SK-N-SH treated with all-trans-retinoic acid at 6 μM for 48 hours (cell line): ENCODE measurements at places on chromosomes 1 and 21.
A peak's percentile ranks its signal among the peaks of the same experiment; 100 is the strongest.

DNA sequence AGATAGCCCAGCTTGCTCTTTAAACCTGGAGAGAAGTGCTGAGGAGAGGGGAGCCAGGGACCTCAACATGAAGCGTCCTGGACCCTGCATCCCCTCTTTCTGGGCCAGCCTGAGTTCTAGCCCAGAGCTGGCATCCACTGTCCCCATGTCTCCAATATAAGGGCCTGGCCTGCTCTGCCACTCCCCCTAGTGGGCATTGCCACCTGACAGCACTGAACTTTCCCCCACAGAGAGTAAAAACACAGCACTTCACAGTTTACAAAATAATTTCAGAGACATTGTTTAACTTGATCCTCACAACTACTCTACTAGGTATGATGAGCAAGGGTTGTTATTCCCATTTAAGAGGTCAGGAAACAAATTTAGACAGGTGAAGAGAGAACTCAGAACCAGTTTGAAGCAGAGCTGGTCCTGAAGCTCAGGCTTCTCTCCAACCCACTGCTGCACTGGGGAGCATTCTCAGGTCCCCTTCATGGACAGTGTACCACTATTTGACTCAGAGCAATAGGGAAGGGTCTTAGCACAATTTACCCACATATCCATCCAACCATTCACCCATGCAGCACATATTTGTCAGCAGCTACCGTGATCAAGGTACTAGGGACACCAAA is 151.2 kb downstream of the DMRTA2 start:
- peak; percentile 88 for ATAC-seq

DNA sequence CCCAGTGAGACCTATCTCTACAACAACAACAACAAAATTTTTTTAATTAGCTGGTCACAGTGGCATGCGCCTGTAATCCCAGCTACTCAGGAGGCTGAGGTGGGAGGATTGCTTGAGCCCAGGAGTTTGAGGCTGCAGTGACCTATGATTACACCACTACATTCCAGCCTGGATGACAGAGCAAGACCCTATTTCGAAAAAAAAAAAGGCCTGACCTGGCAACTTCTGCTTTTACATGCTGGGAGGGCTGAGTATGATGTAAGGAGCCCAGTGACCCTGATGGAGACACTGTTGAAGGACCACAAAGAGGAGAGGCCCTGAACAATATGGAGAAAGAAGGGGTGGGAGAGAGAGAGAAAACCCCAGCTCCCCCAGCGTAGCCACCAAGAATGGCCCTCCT is 9.2 kb upstream of the VPS26C start:
- ATAC-seq: no peak

- no peak for ATAC-seq
Observed at GRCh38 chr1:195105281-195105680, 1503.0 kb downstream of the KCNT2 start.

GRCh38 chr1:52098139-52098871 is 42.2 kb downstream of the BTF3L4 start:
- no peak for ATAC-seq
